ENCODE measurements at places on chromosomes 7 and 10. TPM values are rescaled to one million over a fixed set of nuclear protein-coding genes. Genes with fewer than 3 reads are reported as not detected.

CALML5 gene
- not detected for total RNA-seq

FKBP14 gene
- total RNA-seq = 32.4 TPM

DENND2A gene
- total RNA-seq = 14.9 TPM

HOXA2 gene
- total RNA-seq = under 0.01 TPM

CLDN3 gene
- total RNA-seq = 0.12 TPM

DEPP1 gene
- total RNA-seq = 0.44 TPM

SLC26A3 gene
- total RNA-seq = not detected

HOXA1 gene
- under 0.01 TPM for total RNA-seq

RFC2 gene
- total RNA-seq = 15.6 TPM

ZNF804B gene
- not detected for total RNA-seq

C10orf143 gene
- 0.44 TPM for total RNA-seq

SMKR1 gene
- 0.44 TPM for total RNA-seq

GPNMB gene
- 280 TPM for total RNA-seq

A1CF gene
- not detected for total RNA-seq

ASZ1 gene
- total RNA-seq = not detected

MYO1G gene
- 0.11 TPM for total RNA-seq

ASAH2B gene
- total RNA-seq = 6.2 TPM

CLRN3 gene
- total RNA-seq = not detected

GRID2IP gene
- total RNA-seq = not detected

CPA2 gene
- total RNA-seq = not detected

SLC18A3 gene
- total RNA-seq = not detected

SHTN1 gene
- total RNA-seq = 1.8 TPM

OPN1SW gene
- total RNA-seq = not detected

FFAR4 gene
- not detected for total RNA-seq

LGI1 gene
- not detected for total RNA-seq

TMEM270 gene
- not detected for total RNA-seq

HSPB1 gene
- total RNA-seq = 59.7 TPM

OR2A12 gene
- not detected for total RNA-seq

OR6B1 gene
- total RNA-seq = not detected

SLC26A4 gene
- 0.44 TPM for total RNA-seq

PRPS1L1 gene
- total RNA-seq = not detected

DRGX gene
- not detected for total RNA-seq

PTPN20 gene
- 1.2 TPM for total RNA-seq

PLAC9 gene
- 1.9 TPM for total RNA-seq

FEZF1 gene
- not detected for total RNA-seq

FAM13C gene
- total RNA-seq = 0.50 TPM

LRIT1 gene
- total RNA-seq = not detected

SFTPA1 gene
- under 0.01 TPM for total RNA-seq
